Activated CD8-positive, alpha-beta memory T cell treated with anti-CD3 and anti-CD28 coated beads for 1 hour (primary cell): ENCODE measurements at places on chromosomes 4 and X.

DNA sequence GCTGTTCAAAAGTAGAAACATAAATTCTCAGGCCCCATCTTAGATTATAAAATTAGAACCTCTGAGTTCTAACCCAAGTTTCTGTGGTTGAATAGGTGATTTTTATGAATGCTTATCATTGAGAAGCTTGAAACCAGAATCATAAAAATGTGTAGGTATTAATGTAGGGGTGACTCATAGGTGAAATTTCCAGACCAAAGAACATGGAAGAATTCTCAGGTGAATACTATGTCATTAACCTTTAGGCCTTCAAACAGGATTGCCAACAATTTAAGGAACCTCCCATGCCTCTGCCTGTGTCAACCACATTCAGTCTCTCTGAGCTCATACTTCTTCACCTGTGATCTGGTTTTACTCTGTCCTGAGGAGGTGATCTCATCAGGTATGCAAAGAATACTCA is 177.8 kb downstream of the NPFFR2 start:
- no peak for DNase-seq

DNA sequence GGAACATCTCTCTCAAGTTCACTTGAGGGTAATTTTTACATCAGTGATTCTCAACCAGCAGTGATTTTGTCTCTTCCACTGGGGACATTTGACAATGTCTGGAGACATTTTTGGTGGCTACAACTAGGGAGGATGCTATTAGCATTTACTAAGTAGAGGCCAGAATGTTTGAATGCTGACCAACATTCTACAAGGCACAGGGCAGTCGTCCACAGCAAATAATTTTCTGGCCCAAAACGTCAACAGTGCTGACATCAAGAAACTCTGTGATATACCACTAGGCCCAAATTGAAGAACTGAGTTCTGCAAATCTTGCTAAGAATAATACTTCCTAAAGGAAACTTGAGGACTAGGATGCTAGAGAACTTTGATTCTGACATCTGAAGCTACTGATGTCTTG is 7.1 kb downstream of the KLKB1 start:
- DNase-seq, result no peak

- DNase-seq, result no peak
These were observed 13.3 kb downstream of the SLC2A9 start for GRCh38 chr4:10007793-10008608.

DNA sequence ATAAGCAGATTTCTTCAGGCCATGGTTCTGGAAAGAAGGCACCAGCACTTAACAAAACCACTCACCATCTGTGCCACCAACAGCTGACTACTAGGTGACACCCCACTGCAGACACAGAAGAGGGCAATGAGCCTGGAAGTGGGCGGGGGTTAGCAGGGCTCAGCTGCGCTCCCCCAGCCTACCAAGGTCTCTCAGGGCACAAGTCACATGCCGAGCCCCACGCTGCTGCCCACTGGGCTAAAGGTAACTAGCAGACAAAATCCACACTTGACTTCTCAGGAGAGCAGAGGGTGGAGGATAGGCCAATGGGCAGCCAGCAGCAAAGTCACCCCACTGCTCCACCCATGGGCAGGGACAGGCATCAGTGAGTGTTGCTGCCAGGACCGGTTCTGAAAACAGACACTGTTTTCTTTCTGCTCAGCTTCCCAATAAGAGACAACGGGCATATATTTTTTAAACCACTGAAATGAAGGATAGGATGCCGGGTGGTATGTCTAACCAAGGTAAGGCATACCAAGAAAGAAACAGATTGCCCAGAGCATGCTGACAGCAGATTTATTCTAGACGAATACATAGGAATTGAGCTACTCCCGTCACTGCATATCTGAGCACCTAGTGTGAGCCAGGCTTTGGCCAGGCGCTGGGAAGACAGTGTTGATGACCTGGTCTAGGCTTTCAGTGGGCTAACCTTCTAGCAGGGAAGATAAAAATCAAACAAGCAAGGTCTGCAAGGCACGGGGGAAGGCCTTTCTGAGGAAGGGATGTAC is 20.1 kb downstream of the ACSL1 start:
- no peak for DNase-seq

GRCh38 chrX:44178274-44179053 is 165.0 kb downstream of the EFHC2 start:
- DNase-seq, result no peak

DNA sequence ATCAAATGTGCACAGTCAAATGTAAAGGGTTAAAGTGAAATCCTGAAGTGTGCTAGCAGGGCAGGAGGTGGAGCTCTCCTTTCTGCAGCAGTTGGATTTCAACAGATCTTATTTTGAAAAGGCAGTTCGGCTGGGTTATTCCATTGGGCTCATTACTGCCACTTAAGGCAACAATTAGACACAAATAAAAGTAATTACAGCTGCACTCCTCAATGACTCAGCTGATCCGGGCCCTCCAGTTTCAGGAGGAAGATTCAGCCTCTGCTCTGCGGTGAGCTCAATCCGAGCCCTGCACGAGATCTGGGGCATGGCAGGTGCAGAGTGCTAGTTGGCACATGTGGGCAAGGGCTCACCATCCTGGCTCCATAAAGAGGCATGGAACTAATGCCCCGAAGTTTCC is 85.4 kb downstream of the PHKA2 start:
- DNase-seq, result no peak
